ENCODE measurements at places on chromosomes 4 and X. TPM values are rescaled to one million over a fixed set of nuclear protein-coding genes. Genes with fewer than 3 reads are reported as not detected.
A peak's percentile ranks its signal among the peaks of the same experiment; 100 is the strongest.

AP1AR gene
- polyA plus RNA-seq: 29.6 TPM

ANXA10 gene
- not detected for polyA plus RNA-seq

FRG2 gene
- polyA plus RNA-seq: not detected

- no peak for DNase-seq
Measured at GRCh38 chr4:122652379-122652778, 31.5 kb upstream of the IL21 start.

GRCh38 chr4:152398060-152398459, 137.8 kb downstream of the FBXW7 start:
- DNase-seq: peak; percentile 72

- no peak for DNase-seq
Measured at GRCh38 chrX:13043138-13043537, 1.3 kb downstream of the FAM9C start.
